Panc1 (cell line): ENCODE measurements at places on chromosomes 16 and 17. TPM values are rescaled to one million over a fixed set of nuclear protein-coding genes. Genes with fewer than 3 reads are reported as not detected.

- no peak for DNase-seq
Observed at GRCh38 chr16:30083216-30084055, 7.6 kb downstream of the PPP4C start.

Gene KRT32
- total RNA-seq = 0.72 TPM

Gene PRR15L
- 0.18 TPM for total RNA-seq

DNA sequence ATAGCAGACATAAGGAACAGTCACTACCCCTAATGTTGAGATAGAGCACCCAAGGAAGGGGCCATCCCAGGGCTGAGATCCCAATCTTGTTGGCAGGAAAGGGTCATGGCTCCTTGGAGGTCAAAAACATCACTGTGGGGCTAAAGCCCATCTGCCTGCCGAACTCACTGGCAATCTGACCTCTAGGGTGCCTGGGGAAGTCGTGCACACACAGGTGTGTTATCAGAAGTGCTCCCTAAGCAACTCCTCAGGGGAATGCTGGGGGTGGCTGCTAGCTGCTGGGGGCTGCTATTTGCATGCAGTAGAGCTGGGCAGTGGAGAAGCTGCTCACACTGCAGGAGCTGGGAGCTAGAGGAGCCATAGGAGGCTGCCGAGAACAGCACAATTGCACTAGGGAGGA, 47.5 kb upstream of the PHOSPHO1 start:
- DNase-seq = no peak

Gene PTRH2
- total RNA-seq = 40.2 TPM

Gene PLLP
- 0.72 TPM for total RNA-seq

Gene GP1BA
- total RNA-seq = 0.15 TPM

DNA sequence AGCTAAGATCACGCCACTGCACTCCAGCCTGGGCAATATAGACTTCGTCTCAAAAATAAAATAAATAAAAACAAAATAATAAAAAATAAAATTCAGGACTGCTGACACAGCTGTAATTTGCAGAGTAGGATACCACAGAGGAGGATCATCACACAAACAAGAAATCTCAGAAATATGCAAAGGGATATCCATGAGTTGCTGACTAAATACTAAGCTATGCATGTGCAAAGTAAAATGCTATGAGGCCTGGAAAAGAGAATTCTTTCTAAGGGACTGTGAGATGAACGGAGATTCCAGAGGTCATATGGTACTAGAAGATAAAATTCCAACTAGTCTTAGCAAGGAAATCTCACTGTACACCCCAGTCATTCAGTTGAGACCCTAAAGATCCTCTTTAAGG, 74.8 kb downstream of the SLC39A11 start:
- DNase-seq = no peak

DNA sequence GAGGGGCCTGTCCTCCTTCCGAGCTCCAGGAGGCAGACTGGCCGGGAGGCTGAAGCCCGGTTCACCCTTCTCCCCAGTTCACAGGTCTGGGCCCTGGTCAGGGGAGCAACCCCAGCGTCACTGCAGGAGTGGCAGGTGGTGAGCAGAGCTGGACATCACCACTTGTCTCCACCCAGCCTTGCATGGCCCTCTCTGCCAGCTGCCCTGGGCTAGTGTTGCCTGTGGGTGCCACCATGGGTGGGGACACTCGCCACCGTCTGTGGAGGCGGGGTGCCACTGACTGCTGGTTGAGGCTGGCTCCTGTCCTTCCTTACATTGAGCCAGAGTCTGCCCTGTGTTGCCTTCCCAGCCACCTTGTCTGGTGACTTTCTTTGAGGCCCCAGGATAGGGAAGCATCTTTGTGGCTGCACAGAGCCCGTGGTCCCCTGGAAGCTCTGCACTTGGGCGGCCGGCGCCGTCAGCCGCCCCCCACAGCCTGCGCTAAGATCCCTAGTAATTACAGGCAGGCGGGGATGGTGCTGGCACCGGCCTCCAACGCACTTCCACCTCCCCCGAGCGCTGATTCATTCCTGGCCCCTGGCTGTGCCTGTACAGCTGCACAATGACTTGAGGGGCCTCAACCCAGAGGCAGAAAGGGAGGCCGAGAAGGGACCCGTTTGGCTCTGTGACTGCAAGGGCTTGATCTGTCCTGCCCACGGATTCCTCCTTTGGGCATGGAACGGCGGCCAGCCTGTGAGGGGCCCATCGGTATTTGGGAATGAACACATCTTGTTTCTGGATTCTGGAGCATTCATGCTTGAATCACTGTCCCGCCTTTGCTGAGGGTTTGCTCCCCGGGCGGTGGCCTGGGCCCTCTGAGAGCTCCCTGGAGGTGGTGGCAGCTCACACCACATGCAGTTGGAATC, 5.2 kb downstream of the BAIAP2 start:
- DNase-seq = no peak

Gene TBC1D10B
- total RNA-seq = 52.6 TPM

Gene CD300LF
- total RNA-seq = not detected

DNA sequence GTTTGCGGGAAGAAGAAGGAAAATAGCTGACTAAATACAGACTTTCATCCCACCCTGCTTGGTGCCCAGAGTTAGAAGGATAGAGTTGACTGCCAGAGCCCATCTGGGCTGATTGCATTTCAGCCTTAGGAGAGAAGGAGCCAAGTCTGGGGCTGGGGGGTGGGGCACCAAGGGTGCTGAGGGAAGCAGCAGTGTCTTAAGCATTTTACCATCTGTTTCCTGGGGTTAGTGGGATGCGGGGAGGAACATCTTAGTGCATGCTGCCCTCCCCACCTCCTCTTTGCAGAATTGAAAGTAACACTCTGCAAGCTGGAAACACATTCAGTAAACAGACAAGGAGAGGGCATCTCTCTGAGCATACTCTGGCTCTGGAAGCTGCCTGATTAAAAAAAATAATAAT, 1.5 kb upstream of the ARL5C start:
- no peak for DNase-seq

- DNase-seq = peak; percentile 64
Observed at GRCh38 chr16:30409125-30410060, 2.0 kb downstream of the ZNF771 start.

GRCh38 chr16:56910654-56911539, 21.0 kb upstream of the HERPUD1 start:
- DNase-seq = no peak

GRCh38 chr16:85710732-85711131, 22.0 kb upstream of the GINS2 start:
- no peak for DNase-seq

- no peak for DNase-seq
Observed at GRCh38 chr17:59643159-59644140, 23.8 kb downstream of the CLTC start.

- DNase-seq = no peak
Observed at GRCh38 chr17:34241062-34241461, 14.0 kb upstream of the CCL2 start.

- no peak for DNase-seq
Observed at GRCh38 chr17:8482546-8482945, 46.9 kb downstream of the NDEL1 start.

Gene C17orf78
- not detected for total RNA-seq

GRCh38 chr16:2751577-2752034, 832 bp upstream of the SRRM2 start:
- no peak for DNase-seq

DNA sequence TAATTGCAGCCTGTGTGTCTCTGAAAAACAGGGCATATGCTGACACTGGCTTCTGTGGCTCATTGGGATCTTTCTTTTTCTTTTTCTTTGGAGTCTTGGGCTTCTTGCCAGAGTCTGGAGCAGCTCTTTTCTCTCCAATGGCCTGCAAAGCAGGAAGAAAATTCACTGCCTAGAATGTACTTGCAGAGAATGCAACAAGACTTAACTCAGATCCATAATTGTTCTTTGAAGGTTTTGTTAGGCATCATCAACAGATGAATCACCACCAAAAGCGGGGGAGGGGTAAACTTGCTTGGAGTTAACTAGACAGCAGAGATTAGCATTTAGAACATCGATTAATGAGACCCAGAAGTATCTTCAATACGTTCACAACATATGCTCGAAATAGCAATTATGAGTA, 100.9 kb downstream of the TOX3 start:
- no peak for DNase-seq

DNA sequence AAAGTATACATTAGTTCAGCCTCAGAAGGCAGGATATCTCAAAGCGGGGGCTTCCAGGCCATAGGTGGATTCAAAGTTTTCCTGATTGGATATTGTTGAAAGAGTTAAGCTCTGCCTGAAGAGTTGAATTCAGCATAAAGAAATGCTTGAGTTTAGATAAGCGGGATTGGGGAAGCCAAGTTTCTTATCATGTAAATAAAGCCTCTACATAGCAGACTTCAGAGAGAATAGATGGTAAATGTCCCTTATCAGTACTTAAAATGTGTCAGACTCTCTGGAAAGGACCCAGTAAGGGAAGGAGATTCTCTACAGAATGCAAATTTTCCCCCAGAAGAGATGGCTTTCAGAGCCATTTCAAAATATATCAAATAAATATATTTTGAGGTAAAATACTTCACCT, 423.5 kb downstream of the SHISA9 start:
- no peak for DNase-seq

Gene HOXB3
- total RNA-seq = 127 TPM

Gene CHAD
- total RNA-seq = not detected

DNA sequence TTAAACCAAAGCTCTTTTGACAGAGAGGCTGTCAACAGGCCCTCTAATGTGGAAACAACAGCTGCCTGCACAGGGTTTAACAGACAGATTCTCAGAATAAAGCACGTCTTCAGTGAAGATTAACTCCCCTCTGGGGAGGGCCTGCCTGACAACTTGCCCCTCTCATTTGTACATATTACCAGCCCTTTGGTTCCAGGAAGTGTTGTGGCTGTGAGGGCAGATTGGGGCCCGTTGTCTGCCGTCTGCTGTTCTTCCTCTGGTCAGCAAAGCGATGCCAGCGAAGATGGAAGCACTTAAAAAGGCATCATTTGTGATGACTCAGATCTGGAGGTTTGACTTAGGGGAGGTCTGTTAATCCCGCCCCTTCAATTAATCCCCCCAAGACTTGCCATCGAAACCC, 177.0 kb upstream of the IRX6 start:
- DNase-seq = no peak

- no peak for DNase-seq
Observed at GRCh38 chr17:57453841-57454425, 197.6 kb downstream of the MSI2 start.

Gene PRR29
- total RNA-seq = 0.10 TPM

- DNase-seq = no peak
Observed at GRCh38 chr17:77328823-77329740, 188.3 kb downstream of the SEC14L1 start.

- peak; percentile 24 for DNase-seq
Observed at GRCh38 chr17:67824735-67825626, at the start of gene BPTF. Gene BPTF (plus strand): TSS chr17:67825503. CDS start chr17:67825725, 222 bp downstream.

DNA sequence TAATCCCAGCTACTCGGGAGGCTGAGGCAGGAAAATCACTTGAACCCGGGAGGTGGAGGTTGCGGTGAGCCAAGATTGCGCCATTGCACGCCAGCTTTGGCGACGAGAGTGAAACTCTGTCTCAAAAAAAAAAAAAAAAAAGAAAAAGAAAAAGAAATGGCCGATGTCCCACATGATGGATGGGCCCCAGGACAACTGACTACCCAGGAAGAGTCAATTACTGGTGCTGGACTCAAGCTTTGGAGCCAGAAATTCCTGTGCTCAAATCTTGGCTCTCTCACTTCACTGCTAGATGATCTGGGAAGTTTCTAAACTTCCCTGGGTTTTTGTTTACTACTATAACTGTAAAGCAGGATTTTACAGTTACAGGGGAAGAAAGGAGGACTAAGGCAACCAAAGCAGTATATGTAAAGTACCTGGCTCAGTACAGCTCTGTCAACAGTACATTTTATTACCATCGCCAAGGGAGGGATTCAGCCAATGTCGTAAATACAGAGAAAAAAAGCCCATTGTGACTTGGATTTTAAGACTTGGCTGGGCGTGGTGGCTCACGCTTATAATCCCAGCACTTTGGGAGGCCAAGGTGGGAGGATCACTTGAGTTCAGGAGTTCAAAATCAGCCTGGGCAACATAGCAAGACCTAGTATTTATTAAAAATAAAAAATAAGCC, 11.9 kb downstream of the C16orf86 start:
- DNase-seq = no peak

Gene CA10
- total RNA-seq = not detected

DNA sequence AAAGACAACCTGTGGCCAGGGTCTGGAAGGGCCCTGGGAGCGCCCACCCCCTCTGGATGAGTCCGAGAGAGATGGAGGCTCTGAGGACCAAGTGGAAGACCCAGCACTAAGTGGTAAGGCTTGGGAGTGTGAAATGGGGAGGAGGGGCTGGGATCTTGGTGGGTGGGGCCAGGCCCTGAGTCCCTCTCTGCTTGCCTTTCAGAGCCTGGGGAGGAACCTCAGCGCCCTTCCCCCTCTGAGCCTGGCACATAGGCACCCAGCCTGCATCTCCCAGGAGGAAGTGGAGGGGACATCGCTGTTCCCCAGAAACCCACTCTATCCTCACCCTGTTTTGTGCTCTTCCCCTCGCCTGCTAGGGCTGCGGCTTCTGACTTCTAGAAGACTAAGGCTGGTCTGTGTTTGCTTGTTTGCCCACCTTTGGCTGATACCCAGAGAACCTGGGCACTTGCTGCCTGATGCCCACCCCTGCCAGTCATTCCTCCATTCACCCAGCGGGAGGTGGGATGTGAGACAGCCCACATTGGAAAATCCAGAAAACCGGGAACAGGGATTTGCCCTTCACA, 1.2 kb upstream of the STARD3 start:
- DNase-seq = no peak

GRCh38 chr17:39150104-39150634, 1.3 kb downstream of the PLXDC1 start:
- DNase-seq = no peak

- no peak for DNase-seq
Observed at GRCh38 chr16:67936880-67937605, 393 bp upstream of the PSMB10 start.

Gene MYO15A
- total RNA-seq = 0.36 TPM

Gene CDK3
- total RNA-seq = 11.9 TPM

- no peak for DNase-seq
Observed at GRCh38 chr17:3795390-3796102, 5.4 kb downstream of the ITGAE start.

GRCh38 chr17:77366558-77367245, 225.9 kb downstream of the SEC14L1 start:
- no peak for DNase-seq

Gene TRIM47
- total RNA-seq = 125 TPM

Gene DBNDD1
- 32.3 TPM for total RNA-seq

Gene RNF157
- 4.0 TPM for total RNA-seq

DNA sequence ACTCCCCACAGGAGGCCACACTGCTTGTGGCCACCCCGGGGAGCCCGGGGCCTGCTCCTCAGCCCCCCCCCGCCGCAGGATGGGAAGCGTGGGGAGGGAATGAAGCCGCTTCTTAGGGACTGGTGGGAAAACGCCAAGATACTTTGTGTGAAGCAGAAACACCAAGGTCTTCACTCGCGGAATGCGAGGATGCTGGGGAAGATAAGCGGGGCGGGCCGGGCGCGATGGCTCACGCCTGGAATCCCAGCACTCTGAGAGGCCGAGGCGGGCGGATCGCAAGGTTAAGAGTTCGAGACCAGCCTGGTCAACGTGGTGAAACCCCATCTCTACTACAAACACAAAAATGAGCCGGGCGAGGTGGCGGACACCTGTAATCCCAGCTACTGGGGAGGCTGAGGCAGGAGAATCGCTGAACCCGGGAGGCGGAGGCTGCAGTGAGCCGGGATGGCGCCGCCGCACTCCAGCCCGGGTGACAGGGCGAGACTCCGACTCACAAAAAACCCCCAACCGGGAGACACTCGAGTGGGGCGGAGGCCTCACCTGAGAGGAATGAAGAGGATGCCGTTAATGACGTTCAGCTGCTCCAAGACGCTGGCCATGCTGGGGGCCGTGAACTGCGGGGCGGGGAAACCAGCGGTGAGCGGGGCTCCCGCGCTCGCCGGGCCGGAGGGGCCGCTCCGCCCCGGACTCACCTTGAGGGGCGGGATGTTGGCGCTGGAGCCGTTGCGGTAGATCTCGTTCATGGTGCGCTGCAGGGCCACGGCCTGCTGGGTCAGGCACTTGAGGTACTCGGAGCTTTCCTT, 20.3 kb downstream of the CLUH start:
- no peak for DNase-seq
